ENCODE measurements at places on chromosomes 4 and X.

GRCh38 chr4:121189326-121190215 is 25.4 kb upstream of the TNIP3 start:
- DNase-seq = no peak

- no peak for DNase-seq
Measured at GRCh38 chr4:92599044-92599443, 295.3 kb downstream of the GRID2 start.

DNA sequence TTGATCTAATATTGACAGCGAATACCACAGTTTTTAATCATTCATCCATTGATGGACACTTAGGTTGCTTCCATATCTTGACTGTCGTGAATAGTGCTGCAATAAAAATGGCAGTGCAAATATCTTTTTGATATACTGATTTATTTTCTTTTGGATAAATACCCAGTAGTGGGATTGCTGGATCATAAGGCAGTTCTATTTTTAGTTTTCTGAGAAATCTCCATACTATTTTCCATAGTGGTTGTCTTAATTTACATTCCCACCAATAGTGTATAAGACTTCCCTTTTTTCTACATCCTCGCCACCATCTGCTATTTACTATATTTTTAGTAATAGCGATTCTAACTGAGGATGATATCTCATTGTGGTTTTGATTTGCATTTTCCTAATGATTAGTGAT is 100.1 kb downstream of the SMARCA1 start:
- DNase-seq = no peak

DNA sequence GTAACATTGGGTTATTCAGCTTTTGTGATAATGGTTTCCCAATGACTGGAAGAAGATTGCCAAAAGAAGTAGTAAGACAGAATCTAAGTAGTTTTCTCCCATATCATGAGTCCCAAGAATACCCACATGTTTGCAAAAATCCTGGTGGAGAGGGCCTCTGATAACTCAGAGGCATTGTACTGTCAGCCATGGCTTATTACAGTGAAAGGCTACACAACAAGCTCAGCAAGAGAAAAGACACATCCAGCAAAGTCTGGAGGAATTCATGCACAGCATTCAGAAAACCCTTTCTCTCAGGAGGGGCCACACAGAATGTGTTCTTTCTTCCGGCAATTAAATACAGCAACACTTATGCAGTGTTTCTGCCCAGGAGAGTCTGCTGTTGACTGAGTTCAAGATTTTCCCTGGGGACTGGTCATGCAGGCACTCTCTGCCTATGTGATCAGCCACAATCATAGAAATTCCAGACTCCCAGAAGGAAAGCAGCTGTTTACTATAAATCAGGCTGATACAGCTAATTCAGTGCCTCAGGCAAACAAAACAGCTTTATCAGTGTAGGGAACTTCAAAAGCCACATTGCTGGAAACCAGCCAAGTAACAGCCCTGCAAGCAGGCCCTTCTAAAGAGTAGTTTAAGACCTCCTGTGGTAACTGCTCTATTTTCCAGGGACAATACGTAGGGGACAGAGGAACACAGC is 937.1 kb downstream of the CCSER1 start:
- peak; percentile 31 for DNase-seq

Data from erythroblast (primary cell).